ENCODE measurements at places on chromosomes 7 and 10.

DNA sequence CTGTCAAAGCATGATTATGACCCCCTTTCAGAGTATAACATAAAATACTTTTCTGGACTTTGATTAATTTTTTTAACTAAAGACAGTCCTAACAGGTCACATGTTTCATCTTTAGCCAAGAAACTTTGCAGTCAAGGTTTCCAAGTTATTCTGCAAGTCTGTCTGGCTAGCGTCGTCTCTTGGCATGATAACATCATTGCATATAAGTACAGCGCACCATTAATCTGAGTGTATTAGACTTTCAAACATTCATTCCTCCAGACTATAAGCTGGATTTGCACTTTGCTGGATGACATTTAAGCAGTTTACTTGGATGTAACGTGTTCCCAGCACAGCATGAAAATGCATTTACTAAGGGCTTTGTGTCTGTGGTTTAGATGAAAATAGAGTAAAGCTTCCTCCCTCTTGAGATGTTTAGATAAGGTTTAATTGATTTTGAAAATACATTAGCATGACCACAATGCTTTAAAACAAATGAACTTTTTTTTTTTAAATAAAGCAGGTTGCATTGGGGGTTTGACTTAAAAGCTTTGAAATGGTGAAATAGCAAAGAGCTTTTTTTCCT is 349.0 kb upstream of the MTPN start:
- DNase-seq = no peak

DNA sequence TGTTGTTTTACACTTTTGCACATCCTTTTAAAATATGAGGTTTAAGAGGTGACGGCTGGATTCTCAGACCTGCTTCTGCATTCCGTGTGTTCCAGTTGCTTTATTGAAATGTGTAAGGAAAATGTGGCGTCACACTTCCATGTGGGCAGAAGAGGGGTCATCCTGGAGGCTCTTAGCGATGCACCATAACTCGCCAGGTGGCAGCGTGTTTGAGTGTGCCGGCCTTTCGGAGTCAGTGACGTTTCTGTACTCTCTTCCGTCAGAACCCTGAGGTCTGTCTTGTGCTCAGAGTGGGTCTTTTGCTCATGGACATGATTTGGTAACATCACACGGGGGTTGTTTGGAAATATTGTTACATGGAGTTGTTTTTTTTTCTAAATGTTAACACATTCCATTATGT is 9.1 kb downstream of the PPP2R2D start:
- no peak for DNase-seq

DNA sequence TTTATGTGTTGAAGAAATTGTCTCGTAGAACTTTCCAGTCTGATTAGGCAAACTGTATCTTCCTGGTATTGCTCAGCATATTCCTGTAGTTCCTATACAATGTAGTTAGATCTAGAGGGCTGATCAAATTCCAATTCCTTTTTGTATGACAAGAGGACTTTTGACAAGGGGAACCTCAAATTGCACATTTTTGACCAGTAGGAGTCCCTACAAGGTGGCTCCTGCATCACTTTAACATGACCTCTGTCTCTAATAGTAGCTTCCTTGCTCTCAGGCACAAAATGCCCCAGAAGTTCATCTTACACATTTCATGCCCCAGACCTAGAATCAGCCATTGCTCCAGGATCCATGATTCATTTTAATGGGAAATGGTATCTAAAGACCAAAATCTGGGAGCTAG is 18.7 kb downstream of the HERPUD2 start:
- no peak for DNase-seq

GRCh38 chr7:30170476-30171205 is 35.9 kb downstream of the MTURN start:
- no peak for DNase-seq

DNA sequence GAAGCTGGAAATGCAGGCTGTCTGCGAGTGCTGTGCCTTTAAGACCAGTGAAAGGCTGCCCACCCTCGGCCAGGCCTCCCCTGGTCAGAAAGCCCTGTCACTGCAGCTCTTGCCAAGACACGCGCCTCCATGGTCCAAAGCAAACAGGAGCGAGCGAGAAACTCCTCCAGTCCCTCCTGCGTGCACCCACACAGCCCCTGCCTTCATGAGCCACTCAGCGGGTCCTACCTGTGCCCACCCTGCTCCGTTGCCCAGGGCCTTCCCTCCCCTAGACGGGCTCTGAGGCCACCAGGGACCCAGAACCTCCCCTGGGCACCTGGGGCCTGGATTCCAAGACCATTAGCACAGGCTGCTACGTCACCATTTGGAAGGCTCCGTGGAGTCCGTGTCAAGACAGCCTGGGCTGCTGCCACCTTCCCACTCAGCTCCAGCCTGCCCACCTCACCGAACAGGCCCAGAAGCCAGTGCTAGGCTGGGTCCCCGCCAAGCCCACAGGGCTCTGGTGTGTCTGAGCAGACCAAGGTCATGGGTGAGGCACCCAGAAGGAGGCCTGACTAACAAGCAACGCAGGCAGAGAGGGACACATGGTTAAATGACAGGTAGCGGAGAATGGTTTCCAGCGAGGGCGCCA is 144.5 kb downstream of the NEURL1 start:
- no peak for DNase-seq

GRCh38 chr10:45640941-45641340 is 31.6 kb downstream of the ZFAND4 start:
- DNase-seq = no peak

- no peak for DNase-seq
Measured at GRCh38 chr7:116195451-116195850, 14.9 kb upstream of the TES start.

- no peak for DNase-seq
Measured at GRCh38 chr7:50651271-50651989, 86.2 kb upstream of the DDC start.

GRCh38 chr10:112741830-112742402 is 208.1 kb upstream of the TCF7L2 start:
- no peak for DNase-seq

DNA sequence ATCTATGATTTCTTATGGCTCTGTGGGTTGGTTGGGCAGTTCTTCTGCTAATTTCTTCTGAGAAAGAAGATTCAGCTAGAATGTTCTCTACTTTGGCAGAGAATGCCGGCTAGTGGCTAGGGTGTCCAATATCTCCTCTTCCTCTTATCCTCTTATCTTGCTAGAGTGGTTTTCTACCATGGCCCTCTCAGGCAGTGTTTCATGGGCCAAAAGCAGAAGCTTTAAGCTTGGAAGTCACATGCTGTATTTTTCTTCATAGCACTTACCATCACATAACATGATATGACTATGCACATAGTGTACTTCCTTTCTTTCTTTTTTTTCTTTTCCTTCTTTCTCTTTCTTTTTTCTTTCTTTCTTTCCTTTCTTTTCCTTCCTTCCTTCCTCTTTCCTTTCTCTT is 140.0 kb downstream of the ITGB8 start:
- no peak for DNase-seq

GRCh38 chr10:116255886-116256751 is 16.9 kb downstream of the GFRA1 start:
- DNase-seq = no peak

GRCh38 chr10:24737001-24737400 is 13.3 kb upstream of the ARHGAP21 start:
- no peak for DNase-seq

DNA sequence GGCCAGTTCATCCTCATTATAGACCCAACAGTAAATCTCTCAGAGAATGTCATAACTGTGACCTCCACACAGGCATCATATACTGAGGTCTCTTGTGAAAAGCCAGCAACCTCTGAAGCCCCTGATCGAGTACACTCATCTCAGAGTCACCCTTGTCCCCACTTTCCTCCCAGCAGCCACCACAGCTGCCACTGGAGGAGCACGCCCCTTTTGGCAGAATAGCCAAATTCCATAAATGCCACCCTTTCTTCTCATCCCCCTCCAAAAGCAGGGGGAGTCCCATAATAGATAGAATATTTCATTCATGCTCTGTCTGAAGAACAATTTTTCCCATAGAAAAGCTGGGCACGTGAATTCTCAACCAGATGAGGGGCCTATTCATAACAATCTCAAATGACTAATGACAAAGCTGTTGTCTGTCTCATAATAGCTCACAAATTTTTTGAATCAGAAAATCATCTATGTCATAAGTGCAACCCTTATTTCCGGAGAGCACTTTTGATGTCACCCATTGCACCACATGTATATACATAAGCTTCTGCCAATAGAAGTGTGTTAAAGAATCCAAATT is 47.4 kb downstream of the SGMS1 start:
- DNase-seq = no peak

DNA sequence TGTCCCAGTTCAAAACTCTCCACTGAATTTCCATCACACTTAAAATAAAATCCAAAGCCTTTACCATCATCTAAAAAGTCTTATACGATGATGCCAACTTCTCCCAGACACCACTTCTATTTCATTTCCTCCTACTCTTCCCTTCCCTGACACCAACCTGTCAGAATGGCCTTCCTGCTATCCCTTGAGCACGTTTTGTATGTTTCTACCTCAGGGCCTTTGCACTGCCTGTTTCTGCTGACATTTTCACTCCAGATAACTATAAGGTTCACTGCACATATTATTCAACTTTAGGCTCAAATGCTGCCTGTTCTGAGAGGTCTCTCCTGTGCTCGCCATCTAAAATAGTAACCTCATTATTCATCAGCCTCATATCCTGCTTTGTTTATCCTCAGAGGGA is 269.6 kb downstream of the HTR7 start:
- no peak for DNase-seq

DNA sequence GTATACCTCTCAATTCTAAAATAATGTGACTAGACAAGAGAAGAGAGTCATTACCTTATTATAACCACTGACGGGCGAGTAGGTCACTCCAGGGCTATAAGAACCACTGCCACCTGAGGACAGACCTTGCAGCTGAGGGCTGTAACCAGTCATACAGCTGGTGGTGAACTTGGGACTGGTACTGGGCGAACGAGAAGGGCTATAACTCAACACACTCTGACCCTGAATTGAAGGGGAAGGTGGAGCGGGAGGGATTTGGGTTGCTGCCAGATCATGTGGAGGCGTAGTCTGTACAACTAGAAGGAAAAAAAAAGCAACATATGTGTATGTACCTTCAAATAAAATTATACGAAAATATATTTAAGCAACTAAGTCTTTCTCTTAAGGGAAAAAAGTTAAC is 3.4 kb downstream of the TMEM209 start:
- DNase-seq = no peak

GRCh38 chr10:26881600-26882331 is 21.0 kb upstream of the ABI1 start:
- DNase-seq = peak; percentile 63

DNA sequence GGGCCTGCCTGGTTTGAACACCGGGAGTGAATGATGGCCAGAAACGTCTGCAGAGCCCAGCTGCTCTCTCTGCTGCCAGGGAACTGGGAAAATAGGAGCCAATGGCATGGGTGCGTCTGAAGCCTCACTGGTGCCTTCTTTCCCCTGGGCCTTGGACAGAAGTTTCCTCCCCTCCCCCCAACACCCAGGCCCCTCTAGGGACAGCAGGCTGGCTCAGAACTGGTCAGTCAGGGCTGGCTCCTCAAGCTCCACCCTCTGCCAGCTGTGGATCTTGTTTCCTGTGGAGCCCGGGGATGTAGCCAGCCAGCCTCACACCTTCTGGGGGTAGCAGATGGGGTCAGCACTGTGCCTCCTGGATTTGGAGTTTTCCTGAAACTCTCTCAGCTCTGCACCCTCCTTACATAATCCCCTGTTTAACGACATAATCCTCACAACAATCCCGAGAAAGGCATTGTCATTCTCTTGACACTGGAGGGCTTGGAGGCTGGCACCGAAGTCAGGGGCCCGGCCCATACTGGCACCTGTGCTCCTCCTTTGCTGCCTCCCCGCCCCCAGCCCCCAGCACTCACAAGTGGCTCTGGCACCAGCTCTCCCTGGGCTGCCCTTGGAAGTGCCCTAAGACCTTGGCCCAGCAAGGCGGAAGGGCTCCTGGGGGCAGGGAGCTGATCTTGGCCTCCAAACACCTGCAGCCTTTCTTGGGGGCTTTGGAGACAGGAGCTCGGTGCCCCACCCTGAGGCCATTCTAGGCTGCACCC is 5.7 kb downstream of the LDB3 start:
- no peak for DNase-seq

DNA sequence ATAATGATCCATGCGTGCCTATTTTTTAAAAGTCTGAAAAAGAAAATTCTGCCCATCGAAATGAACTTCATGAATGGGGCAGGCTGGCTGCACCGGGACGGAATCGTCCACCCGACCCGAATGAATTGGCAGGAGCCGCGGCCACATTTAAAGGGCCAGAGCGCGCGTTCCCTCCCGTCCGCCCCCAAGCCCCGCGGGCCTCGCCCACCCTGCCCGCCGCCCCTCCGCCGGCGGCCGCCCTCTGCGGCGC is 319 bp upstream of the GATA3 start:
- DNase-seq = no peak

DNA sequence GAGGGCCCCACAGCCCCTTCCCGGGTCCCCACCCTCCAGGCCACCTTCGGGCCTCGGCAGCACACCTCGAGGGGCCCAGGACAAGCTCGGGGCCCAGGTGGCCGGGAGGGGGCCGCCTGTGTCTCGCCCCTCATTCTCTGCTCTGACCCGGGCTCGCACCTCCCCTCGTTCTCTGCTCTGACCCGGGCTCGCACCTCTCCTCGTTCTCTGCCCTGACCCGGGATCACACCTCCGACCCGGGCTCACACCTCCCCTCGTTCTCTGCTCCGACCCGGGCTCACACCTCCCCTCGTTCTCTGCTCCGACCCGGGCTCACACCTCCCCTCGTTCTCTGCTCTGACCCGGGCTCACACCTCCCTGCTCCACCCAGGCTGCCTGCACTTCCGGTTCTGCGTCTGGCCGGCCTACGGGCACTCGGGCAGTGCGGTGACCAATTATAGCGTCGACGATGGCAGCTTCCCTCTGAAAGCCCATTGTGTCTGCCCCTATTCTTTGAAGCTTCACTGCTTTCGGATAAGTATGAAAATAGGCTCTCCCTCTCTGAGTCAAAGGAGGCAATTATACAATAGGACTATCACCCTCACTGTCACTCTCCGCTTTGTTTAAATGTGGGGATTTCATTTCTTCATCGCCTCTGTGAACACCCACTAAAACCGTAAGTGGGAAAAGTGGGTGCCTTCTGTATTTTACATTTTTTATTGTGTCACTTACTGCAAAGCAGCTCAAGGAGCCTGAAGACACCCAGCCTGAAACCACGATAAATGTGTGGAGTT is 457.4 kb downstream of the DNAJB6 start:
- DNase-seq = no peak

DNA sequence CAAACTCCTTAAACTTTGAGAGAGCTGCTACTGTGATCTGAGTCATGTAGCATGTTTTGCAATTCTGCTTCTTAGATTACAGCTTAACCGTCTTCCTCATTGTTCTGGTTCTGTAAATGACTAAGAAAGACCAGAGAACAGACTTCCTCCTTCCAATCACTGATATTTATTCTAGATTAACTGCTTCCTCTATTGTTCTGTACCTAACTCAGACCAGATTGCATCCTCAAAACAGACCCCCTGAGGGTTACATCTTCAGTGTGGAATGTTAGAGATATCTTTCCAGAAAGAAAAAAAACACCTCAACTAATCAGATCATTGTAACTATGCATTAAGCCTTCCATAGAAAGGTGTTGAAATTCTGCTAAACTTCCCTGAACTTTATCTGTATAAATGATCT is 5.7 kb upstream of the PIP start:
- DNase-seq = no peak

- no peak for DNase-seq
Measured at GRCh38 chr10:60679388-60679990, 98.8 kb upstream of the CDK1 start.
